EL (cell line): ENCODE measurements at places on chromosomes 7 and 10.

DNA sequence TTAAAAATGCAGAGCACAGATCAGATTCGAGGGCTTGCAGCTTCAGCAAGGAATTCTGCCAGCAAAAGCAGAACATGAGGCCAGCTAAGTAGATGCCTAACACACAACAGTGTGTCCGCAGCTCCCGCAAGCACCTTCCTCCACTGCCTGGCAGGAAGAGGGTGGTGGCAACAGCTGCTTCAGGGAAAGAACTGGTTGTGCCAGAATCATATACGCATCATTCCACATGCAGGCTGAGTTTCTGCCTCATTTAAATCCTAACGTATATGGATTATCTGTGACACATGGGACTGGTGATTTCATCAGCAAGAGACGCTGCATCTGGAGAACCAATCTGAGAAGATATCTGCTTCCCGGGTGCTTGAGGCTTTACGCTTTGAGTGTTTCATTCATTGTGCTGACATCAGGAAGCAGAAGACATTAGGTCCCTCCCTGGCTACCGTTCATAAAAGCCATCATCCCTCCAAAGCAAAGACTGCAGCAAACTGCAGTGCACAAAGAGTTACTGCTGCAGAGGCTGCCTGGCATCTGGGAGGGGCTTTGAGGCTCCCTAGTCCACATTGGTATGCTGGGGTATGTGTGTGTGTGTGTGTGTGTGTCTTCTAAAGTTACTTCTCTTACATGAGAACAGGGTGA lies 78.8 kb downstream of the FAM13C start:
- no peak for DNase-seq

DNA sequence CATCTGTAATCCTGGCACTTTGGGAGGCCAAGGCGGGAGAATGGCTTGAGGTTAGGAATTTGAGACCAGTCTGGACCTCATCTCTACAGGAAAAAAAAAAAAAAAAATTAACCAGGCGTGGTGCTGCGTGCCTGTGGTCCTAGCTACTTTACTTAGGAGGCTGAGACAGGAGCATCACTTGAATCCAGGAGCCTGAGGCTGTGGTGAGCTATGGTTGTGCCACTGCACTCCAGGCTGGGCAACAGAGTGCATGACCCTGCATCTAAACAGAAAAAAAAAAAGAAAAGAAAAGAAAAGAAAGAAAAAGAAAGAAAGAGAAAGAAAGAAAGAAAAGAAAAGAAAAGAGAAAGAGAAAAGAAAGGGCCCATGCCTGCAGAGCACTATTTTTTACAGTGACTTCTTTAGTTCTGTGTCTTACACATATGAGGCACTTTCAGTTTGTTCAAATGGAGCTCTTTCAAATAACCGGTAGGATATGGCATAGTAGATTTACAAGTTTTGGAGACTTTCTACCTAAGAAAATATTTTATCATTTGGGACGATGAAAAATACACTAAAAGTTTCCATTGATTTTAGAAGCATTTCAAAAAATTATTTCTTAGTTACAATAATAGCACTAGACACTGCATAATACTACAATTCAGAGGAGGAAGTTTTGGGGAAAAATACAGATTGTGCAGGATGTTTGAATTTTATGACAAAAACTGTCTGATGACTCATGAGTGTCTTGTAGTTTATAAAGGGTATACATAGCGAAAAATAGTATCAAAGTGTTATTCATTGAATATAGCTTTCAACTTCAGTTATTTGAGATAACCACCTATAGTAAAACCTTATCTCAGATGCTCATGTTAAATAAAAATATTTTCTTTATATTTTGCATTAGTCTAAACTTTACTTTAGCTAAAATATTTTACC lies 75.9 kb downstream of the MDFIC start:
- DNase-seq = no peak

- no peak for DNase-seq
These were observed 17.6 kb downstream of the LGI1 start for GRCh38 chr10:93775356-93775755.

- no peak for DNase-seq
These were observed 83.7 kb downstream of the C10orf105 start for GRCh38 chr10:71635867-71636266.

GRCh38 chr7:30735631-30736030 lies 16.3 kb upstream of the INMT start:
- no peak for DNase-seq

DNA sequence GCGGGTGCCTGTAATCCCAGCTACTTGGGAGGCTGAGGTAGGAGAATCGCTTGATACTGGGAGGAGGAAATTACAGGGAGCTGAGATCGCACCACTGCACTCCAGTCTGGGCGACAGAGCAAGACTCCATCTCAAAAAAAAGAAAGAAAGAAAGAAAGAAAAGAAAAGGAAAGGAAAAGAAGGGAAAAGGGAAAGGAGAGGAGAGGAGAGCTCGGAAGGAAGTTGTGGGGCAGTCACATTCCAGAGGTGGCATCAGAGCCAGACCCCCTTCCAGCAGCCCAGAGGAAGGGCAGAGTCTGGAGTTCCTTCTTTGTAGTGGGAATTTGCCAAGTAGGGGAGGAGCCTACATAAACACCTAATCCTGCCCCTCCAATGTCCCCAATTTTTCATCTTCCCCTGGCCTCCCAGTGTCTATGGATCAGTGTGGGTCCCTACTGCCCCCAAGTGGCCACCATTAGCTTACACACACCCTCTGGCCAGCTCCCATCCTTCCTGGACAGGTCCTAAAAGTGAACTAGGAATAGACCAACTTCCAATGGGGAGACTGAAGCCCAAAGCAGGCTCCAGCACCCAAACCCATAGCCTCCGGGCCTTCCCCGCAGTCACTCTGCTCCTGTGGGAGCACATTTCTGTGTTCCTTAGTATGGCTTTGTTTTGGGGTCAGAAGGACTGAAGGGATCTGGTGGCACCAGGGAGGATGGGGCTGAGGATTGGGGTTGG lies 39.6 kb upstream of the HSPB1 start:
- DNase-seq = peak; percentile 67

- DNase-seq = no peak
These were observed 137.0 kb upstream of the VWC2 start for GRCh38 chr7:49636400-49636799.

DNA sequence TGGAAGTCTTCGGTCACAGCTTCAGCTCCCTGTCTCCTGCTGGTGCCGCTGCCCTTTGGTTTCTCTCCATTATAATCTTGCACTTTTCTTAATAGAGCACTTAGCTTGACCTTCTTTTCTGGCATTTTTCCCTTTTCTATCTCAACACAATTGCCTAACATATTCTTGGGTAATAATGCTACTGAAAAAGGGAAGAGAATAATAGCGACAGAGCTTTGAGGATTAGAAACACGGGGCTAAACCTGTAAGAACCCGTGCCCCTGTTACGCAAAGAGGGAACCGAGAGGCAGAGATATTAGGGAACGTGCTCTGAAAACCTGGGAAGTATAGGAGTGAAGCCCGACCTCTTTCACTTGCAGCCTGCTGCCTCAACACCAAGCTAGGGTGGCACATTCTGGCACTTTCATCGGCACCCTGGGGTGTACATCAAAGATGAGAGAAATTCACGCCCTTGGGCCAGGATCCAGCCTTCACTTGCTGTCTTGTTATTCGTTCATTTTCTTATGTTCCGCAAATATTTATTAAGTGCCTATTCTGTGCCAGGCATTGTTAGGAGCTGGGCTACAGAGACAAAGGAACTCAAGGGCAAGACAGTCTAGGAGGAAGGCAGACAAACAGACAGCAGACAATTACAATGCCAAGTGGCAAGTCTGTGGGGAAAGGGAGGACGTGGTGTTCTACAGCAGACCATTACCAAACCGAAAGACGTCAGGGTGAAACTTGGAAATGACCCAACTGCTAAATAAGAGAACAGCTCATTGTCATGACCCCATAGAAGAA lies 33.0 kb upstream of the GALNTL5 start:
- DNase-seq = no peak

DNA sequence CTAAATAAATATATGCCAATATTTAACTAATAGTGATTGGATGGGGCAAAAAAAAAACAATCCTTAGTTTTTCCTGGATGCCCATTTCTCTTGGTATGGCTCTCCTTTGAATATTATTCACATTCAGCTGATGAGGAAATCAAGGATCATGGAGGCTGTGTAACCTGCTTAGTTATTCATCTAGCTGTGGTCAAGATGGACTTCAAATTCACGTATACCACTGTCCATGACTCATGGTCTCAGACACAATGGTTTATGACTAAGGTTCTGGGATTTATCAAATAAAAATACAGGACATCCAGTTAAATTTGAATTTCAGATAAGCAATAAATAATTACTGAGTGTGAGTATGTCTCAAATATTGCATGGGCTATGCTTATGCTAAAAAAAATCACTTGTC lies 191.5 kb upstream of the CELF2 start:
- DNase-seq = peak; percentile 84

DNA sequence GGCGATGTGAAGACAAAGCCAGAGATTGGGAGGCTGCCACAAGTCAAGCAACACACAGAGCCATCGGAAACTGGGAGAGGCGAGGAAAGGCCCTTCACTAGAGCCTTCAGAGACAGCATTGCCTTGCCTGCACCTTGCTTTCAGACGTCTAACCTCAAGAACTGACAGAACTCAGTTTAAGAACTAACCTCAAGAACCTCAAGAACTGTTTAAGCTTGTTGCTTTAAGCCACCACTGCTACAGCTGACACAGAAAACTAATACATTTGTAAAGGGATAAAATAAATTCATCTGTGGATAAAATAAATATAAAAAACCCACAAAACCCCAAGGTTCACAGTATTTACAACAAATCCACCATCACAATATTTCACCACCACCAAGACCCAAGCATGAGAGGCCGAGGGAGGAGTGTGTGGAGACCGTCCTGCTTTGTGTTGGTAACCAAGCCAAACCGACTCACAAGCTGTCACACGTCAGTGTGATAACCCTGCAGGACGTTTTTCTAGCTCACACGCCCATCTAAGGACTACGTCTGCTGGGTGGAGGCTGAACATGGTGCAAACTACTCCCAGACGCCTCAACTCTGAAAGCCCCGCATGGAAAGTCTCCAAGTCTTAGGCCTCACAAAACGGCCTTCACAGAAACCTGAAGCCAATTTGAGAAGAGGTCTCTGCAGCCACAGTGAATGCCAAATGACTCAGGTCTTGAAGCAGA lies 116.8 kb downstream of the ABLIM1 start:
- DNase-seq = peak; percentile 42

GRCh38 chr10:63337455-63338251 lies 128.1 kb downstream of the JMJD1C start:
- no peak for DNase-seq

DNA sequence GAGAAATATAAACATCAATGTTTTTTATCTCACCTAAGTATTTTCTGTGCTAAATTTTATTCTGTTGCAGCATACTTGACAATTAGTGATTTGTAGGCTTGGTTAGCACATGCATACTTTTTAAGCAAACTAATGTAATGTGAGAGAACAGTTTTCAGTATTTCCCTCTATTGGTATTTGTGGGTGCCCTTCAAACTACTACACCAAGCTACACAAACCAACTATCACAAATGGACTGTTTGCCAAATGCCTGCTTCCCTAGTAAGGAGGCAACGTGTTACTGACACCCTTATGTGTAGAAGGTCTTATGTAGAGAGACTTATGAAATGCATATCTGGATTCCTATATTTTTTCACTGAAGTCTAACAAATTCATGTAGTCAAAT lies 98.4 kb upstream of the FZD1 start:
- peak; percentile 17 for DNase-seq

DNA sequence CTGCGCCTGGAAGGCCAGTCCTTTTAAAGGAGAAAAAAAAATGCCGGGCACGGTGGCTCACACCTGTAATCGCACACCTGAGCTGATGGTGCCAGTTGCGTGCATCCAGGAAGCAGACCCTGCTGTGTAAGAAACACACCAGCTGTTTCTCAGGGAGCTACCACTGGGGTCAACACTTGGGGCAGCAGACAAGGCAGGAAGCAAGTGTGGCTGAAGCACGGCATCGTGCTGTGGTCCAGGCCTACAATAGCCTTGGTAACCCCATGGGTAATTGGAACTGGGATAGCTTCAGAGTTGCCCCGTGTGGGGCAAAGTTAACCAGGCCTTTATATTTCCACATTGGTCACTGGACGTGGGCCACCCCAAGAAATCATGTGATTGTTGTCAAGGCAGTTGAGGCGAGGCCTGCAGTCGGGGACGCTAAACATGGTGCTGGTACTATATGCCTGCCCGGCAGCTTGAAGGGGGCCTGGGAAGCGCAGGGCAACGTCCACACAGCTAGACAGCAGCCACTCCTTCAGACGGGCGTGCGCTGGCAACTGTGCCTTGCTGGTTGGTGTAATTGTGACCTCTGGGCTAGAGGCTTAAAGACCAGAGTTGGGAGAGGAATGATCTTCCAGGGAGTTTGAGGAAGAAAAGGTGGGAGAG lies 2.5 kb upstream of the TACR2 start:
- DNase-seq = no peak

DNA sequence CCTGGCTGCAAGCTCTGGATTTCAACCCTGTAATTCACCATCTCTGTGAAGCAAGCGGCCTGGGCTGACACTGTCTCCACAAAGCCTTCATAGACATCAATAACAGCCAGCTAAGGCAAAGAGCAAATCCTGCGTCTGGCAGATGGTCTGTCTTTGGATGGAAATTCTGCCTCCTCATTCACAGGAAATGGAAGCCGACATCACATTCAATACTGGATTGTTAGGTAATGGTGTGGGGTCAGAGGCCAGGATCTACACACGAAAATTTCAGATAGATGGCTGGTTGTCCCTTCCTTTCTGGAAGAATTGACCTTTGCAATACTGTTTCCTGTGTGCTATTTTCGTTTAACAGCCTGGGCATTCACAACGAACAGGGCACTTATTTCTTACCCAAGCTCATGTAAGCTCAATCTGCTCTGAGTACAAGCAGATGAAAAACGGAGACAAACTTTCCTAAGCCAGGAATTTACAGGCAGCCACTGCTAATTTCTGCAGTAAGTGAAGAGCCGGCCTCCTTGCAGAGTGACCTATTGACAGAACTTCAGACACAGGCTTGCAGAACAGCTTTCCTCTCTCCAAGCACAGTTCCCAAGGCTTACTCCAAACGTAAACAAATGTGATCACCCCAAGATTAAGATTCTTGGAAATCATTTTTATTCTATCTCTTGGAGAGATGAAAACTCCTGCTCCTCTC lies 3.1 kb upstream of the ADAM12 start:
- DNase-seq = no peak

DNA sequence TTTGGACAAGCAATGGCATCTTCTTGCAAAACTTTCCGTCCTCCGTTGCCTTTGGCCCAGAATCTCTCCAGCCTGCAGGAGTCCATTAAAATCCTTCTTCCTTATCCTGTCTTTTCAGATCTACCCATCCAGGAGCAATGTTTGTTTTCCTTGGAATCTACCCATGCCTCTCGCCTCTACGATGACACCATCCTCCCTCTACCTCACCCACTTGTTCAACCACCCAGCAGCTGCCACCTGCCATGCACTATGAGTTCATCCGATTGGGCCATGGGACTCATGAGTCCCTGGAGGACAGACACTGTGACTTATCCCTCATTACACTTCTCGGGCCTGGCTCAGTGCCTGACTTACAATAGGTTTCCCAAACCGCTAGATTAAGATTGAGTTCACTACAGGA lies 26.8 kb upstream of the MGMT start:
- DNase-seq = no peak

DNA sequence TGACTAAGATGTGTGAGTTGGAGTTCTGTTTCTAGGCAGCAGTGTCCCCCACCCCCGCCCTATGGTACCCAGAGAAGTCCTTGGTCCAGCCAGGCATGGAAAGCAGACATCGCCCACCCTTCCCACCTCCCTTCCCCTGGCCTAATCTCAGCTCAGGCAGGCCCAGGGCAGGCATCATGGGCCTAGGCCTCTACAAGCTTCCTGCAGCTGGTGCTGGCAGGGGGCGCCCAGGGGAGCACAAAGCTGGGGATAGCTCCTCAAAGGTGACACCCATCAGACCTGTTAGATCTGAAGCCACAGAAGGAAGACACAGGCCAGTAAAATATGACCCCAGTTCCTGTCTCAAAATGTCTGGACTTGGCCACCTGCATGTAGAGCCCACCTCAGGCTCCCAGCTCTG lies 18.9 kb upstream of the UNC5B start:
- no peak for DNase-seq
